Effector memory CD4-positive, alpha-beta T cell (primary cell): ENCODE measurements at places on chromosomes 12 and 14.

DNA sequence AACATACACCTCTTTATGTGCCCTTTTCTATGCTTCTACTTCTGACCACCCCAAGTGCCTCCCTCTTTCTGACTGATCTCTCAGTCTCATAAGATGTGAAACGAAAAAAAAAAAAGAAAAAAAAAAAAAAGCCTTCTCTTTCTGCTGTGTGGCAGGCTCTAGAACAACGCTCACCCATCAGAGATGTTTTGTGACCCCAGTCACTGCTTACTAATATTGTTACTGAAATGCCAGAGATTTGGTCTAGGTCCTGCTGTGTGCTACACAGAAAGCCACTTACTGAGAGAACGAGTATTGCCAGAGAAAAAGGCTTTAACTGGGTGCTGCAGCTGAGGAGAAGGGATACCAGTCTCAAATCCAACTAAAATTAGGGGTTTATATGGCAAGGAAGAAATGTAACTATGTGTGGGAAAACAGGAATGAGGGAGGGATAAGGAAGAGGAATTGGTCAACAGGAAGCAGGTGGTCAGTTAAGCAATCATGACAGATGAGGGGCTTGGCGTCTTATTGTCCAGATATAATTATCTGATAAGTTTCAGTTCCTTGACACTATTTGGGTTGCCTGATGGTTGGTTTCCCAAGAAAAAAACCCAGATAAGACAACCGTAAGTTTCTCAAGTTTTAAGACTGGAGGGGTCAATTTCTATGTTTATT is 149.0 kb downstream of the NAV3 start:
- DNase-seq, result no peak

DNA sequence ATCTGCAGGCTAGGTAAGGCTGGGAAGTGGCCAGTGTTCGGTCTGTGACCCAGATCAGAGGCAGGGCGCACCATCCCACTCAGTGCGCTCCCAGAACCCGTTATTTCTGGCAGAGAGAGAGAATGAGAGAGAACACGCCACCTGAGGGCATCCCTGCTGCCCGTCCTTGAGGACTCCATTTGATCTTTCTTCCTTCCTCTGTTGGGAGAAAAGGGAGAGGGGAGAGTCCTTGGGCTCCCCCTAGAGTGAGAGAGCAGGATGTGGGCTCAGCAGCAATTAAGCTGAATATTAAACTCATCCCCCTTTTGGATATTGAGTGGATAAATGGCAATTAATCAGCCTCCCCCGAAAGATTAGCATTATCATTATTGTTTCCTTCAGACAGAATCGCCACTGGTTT is 70.6 kb downstream of the IFT43 start:
- no peak for DNase-seq

- DNase-seq, result no peak
Measured at GRCh38 chr14:31243860-31244259, 36.3 kb upstream of the HECTD1 start.

GRCh38 chr12:50933459-50934124 is 18.8 kb upstream of the HIGD1C start:
- DNase-seq, result no peak

DNA sequence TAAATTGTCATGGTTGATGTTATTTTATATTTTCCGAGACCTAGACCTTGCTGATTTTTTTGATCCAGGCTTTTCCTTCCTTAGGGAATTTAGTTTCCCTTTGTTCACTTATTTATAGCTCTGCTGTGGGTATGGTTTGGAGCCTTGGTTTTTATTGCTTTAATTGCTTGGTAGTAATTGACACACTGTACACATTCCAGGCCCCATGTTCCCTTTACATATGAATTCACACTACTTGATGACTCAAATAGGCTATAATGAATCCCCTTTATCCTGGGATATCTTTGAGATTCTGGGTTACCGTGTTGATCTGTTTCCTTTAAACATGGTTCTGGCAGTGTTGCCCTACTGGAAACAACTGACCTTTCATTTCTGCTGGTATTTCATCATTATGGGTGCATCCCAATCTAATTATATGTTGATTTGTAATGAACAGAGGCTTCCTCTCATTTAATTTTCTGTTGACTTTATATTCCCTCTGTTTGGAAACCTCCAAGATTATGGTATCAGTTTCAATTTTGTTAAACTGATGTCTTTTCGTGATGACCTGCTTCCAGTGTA is 424.0 kb downstream of the RAD51B start:
- DNase-seq, result no peak

DNA sequence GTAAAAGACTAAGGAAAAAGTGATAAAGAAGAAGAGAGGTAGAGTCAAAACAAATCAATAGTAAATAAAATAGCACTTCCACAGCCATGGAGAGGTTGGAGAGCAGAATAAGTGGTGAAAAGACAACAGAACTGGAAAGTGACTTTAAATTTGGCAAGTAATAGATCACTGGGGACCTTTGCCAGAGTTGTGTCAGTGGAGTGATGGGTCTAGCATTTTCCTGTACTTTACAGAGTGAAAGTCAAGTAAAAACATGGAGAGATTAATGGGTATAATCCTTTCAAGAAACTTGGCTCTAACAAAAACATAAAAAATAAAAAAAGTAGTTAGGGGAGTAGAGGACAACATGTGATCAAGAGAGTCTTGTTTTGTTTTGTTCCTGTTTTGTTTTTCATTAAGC is 502.2 kb upstream of the RPL10L start:
- DNase-seq, result no peak

GRCh38 chr14:101225157-101226152 is 321.9 kb upstream of the RTL1 start:
- DNase-seq, result no peak

DNA sequence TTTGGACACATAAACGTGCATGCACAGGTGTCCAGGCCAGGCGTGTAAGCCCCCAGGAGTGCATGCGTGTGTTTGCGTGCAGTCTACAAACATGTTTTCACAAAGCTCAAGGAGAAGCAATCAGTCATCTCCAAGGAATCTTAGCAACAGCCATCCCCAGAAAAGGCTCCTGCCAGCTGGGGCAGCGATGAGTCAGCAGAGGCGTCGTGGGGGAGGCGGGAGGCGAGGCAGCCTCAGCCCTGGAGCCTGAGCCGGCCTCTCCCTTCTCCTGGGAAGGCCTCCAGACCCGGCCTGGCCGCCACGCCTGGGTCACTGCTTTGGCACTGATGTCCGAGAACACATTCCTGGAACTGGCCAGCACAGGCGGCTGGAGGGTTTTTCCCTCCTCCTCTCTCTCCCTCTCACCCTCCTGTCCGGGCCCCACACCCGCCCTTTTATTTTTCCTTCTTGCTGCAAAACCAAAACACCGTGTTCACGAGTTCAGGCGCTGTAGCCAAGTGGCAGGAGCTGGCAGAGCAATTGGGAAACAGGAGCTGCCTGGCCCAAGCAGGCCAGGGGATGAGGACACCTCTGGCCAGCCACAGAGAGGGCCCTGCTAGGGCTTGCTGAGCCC is 92.7 kb downstream of the LRRC74A start:
- DNase-seq, result no peak

GRCh38 chr12:38785381-38785780 is 120.0 kb downstream of the CPNE8 start:
- no peak for DNase-seq

GRCh38 chr12:81792666-81793065 is 33.5 kb upstream of the PPFIA2 start:
- DNase-seq, result no peak

DNA sequence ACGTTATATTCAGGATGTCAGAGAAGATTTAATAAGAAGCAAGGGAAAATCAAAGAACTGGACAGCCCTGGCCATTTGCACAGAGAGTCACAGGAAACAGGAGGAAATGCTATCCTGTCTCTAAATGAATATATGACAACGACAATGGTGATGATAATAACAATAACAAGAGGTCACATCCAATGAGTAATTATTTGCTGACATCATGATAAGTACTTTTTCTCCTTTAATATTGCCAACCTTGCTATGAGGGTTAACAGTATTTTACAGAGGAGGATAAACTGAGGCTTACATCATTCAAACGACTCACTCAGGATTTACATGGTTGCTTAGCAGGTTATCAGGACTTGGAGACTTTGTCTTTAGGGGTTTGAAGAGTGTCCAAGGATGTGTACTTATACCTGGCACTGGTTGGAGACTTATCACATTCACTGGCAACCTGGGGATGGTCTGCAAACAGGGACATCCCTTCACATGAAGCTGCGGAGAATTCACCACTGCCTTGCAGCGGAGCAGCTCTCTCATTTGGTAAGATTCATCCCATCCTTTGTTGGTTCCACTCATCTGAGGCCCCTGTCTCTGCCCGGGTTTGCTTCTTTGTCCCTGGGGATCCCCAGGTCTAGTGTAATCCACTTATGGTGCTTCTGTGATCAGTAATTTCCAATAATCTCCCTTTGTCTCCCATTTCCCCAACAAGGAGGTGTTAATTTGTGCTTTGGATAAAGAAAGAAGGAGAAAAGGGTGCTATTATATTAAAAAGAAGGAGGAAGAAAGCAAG is 637.8 kb downstream of the BCL11B start:
- no peak for DNase-seq

GRCh38 chr12:6407236-6407954 is 23.4 kb downstream of the LTBR start:
- DNase-seq, result no peak

DNA sequence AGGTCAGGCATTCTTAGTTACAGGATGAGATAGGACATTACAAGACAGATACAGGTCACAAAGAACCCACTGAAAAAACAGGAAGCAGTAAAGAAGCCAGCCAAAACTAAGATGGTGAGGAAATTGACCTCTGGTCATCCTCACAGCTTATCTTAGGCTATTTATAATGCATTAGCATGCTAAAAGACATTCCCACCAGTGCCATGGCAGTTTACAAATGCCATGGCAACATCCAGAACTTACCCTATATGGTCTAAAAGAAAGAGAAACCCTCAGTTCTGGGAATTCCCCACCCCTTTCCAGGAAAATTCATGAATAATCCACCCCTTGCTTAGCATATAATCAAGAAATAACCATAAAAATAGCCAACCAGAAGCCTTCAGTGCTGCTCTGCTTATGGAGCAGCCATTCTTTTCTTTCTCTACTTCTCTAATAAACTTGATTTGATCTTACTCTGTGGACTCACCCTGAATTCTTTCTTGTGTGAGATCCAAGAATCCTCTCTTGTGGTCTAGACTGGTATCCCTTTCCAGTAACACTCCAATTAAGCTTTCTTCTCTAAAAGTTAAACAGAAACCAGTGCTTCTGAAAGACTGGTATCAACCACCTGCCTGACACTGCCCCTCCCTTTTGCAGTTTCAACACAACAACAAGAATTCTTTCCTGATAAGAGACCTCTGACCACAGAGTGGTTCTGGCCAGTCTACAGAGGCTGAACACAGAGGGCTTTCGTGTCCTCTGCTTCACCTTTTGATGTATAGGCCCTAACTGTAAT is 86.9 kb downstream of the BCAT1 start:
- no peak for DNase-seq

- no peak for DNase-seq
Measured at GRCh38 chr14:22221508-22221907, 367.5 kb downstream of the DAD1 start.

- no peak for DNase-seq
Measured at GRCh38 chr12:111600205-111600642, 1.1 kb upstream of the ATXN2 start.

DNA sequence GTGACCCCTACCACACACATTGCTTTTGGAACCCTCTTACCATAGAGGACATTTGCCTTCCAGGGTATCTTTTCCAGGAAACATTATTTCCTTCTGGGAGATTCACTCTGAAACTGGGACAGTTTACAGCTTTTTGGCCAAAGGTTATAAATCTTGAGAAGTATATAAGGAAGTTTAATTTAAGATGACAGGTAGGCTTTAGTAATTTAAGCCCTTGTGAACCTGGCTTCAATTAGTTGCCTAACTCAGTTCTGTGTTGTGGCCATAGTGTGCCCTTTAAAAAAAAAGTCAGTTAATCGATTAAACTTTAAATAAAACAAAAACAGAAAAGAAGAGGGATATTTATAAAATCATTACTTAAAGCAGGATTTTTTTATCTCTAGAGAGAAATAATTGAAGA is 142.9 kb downstream of the NAV3 start:
- no peak for DNase-seq

GRCh38 chr12:74817499-74817898 is 279.9 kb downstream of the ATXN7L3B start:
- no peak for DNase-seq
